ENCODE measurements at places on chromosomes 16 and 17. TPM values are rescaled to one million over a fixed set of nuclear protein-coding genes. Genes with fewer than 3 reads are reported as not detected.

DNA sequence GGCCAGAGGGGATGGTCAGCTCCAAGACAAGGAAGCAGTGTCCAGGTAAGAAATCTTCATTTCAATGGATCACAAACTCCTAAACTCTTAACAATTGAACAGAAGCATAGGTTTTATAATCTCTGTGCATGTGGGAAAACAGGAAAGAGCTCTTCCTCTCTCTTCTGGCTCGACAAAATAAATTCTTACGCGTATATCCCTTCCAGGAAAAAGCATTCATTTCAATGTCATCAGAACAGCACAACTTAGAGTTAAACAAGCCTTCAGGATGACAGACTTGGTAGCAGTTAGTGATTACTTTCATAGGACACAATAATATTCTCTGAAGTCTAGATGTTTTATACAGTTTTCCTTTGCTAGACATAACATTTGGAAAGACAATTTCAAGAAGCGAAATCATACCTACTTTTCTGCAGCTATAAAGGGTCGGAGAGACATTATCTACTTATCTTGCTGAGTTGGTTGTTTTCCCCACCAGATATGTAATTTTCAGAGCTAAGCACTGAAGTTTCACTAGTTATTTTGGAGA, 19.3 kb upstream of the SLC35G3 start:
- DNase-seq: no peak

GRCh38 chr17:73901661-73902415, 257.6 kb upstream of the SDK2 start:
- DNase-seq: peak; percentile 82

DNA sequence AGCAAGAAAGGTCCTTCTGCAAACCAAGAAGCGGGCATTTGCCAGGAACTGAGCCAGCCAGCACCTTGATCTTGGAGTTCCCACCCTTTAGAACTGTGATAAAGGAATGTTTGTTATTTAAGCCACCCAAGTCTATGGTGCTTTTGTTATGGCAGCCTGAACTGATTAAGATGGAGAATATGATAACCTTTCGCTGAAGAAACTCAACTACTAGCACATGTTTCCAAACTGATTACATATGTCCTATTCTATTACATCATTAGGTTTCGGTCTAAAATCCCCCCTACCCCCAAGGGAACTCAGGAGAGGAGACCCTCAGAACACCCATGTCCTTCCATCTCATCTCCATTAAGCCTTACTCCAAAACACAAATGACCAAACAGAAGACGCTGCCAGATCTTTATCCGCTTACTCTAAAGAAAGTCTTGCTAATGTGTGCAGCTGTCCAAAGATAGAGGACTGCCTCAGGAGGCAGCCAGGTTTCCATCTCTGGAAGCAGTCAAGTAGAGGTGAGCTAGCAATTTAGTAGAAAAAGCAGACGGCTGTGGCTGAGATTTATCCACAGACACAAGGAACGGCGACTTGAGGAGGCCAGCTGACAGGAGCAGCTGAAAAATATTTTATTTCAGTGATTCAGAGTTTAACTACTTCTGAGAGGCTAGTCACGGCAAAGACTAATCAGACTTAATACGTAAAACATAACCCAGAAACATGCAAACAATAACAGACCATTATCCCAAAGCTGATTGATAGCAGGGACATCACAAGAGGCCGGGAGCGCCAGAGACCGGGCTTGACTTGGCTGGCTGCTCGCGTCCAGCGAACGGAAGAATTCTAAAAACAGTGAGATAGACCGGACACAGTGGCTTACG, 611.4 kb upstream of the CDH5 start:
- DNase-seq: no peak

DNA sequence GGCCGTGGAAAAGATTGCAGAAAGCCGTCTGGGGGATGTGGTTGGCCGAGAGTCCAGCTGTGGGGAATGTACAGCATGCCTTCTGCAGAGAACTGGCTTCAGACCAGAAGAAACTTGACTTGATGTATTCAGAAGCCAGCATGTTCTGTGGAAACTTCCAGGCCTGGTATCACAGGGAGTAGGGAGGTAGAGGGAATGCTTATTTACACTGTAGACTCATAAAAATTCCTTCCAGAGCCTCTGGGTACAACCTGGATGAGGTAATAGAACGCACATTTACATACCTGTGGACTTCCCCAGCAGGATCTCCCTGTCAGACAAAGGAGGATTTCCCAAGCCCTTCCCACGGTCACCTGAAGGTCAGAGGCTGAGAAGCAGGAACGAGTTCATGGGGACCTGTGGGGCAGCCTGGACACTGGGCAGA, 11.8 kb upstream of the GAS7 start:
- DNase-seq: no peak

KRTAP3-1 gene
- not detected for total RNA-seq

ALOX15B gene
- 80.2 TPM for total RNA-seq

MTMR4 gene
- 40.9 TPM for total RNA-seq
